Skin of body (tissue), 3 donors: ENCODE measurements at places on chromosomes 3 and 15.

DNA sequence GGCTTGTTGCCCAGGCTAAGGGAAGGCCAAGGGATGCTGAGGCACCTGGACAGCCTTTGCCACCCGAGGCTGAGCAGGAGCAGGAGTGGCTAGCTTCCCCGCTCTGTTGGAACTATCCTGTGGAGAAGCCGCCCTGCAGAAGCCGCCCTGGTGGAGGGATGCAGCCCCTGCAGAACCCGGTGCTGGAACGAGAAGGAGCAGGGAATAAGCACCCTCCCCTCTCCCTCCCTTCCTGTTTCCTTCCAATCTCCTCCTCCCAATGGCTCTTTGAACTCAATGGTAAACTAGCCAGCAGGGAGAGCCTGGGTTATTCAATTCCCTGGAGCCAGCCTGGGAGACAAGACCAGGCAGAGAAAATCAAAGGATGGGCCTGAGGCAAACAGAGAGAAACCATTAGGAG lies 11.8 kb upstream of the HRG start:
- no peak for DNase-seq

GRCh38 chr3:35322070-35322469 lies 317.3 kb upstream of the ARPP21 start:
- DNase-seq = no peak

- peak; percentile 26 for DNase-seq
Observed at GRCh38 chr15:100125401-100126191, 216.2 kb downstream of the ADAMTS17 start.

GRCh38 chr15:25422021-25422420 lies 16.8 kb downstream of the UBE3A start:
- DNase-seq = no peak

GRCh38 chr15:67829647-67830504 lies 4.6 kb downstream of the SKOR1 start:
- no peak for DNase-seq

DNA sequence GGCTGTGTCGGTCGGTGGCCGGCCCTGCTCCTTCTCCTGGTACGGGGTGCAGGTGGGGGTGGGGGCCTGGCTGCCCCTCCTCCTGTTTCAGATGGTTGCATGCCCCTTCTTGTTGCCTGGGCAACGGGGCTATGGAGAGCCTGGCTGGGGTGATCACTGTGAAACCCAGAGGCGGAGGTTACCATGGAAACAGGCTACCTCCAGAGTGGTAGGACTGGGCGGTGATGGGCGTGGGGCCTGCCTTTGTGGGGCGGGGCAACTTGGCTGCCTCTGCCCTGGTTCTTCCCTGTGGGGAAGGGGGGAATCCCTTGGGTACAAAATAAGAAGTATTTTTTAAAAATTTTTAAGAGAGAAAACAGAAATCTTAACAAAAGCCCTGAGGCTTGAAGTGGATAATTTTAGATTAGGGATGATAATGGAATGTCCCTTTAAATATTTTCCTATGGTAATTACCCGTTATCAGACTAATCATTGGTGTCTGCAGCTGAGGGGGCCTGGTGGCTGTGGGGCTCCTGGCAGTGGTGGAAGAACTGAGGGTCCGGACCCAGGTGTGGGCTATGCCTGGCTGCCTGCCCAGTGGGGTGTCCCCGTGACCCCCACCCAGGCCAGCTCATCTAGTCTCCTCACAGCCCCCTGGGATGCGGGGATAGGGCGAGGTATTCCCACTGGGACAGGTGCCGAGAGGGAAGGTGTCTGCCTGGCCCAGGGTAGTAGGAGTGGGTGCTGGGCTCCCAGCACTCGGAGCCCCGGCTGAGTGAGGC lies 32.5 kb downstream of the PLXNA1 start:
- no peak for DNase-seq

DNA sequence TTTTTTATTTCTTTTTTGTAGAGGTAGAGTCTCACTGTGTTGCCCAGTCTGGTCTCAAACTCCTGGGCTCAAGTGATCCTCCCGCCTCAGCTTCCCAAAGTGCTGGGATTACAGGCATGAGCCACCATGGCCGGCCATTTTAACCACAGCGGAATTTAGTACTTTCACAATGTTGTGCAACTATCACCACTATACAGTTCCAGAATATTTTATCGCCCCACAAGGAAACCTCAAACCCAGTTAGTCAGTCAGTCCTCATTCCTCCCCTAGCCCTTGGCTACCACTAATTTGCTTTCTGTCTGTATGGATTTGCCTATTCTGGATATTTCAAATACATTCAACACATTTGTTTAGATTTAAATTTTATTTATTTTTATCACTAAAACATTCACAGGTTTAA lies 15.5 kb upstream of the HOMER2 start:
- DNase-seq = no peak

DNA sequence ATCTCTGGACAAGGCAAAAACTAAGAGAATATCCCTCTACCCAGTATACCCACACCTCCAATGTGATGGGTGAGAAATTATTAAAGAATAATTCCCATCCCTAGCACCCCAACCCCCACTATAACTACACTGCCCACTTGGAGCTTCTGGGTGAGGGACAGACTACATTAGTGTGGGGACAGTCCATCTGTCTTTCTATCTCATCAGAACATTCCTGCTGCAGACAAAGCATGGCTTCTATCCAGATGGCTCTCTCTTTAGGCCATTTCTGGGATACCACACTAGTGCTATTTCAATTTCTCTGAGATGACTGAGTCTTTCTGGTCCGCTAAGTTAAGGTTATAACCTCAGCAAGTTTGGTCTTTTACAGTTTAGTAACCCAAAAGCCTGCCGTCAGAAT lies 6.6 kb downstream of the CSNK1G1 start:
- no peak for DNase-seq

- DNase-seq = no peak
Observed at GRCh38 chr3:64209866-64210621, 15.2 kb downstream of the PRICKLE2 start.

DNA sequence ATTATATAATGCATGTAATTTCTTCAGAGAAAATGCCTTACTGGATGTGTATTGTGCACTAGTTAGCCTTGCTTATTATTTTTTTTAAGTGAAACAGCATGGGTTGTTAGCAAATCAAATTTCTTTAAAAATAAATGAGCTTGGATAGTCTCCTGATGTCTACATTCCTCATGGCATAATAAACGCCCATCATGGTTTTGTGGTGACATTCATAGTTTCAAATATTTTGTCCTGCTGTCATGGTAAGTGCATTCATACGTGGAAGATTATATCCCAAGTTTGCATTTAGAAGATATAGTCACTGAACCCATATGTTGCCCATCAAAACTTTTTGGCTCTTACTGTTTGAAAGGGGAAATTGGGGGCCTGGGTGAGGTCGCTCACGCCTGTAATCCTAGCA lies 130.7 kb downstream of the ALCAM start:
- DNase-seq = no peak
